ENCODE measurements at places on chromosomes 4 and X.

DNA sequence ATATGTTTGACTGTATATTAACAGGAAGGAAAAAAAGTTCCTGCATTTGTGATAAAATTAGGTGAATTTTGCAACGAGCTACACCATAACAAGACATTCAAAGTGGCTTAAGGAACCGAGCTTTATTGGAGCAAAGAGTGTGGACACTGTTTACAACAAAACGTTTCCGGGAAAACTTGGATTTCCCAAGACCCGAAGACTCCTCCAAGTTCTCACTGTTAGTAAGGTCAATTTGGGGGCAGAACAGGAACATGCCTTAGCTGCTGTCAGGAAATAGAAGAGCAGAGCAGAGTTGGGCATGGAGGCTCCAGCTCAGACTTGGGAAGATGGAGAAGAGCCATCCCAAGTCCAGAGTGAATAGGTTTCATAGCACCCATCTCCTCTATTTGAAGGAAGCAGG is 16.5 kb downstream of the ADH6 start:
- no peak overlapping the region for H3K27ac ChIP-seq
- H3K4me3 ChIP-seq, result no peak overlapping the region
- peaks cover 5% of the 10 kb centered on the region for H3K4me1 ChIP-seq
- H3K36me3 ChIP-seq, result no peaks in the 10 kb centered on the region

DNA sequence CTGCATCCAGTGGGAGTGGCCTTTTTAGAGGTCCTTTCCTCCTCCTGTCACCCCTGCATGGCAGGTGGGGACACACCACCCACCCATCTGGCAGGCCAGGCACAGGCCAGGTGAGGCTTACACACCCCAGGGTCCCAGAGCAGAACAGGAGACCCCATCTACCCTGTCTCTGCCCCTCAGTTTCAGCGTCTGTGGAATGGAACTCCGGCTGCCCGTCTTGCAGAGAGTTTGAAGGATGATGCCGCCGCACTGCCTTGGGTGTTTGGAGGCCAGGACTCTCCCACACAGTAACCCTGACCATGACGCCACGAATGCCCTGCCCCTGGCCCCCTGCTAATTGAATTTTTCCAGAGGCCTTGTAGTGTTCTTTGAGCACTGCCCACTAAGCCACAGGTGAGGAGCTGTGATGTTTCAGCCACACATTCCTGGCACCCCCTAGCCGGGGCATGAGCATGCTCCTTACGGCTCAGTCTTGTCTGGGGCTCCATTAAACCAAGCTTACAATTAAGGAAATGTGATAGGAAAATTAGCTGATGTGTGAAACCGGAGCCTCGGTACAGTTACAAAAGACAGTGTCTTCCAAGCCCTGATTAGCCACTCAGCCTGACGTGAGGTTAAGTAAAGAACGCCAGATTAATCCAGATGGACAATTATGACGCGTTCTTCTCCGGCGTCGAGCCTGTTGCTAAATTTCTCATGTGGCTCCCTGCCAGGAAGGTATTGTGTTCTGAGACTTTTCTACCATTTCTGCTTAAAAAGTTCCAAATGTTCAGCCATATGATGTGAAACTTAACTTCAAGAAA is 39.3 kb downstream of the HMX1 start:
- DNase-seq, result peak; percentile 9
- H3K27me3 ChIP-seq, result no peaks in the 10 kb centered on the region
- no peak overlapping the region for H3K27ac ChIP-seq
- no peaks in the 10 kb centered on the region for H3K36me3 ChIP-seq
- no peak overlapping the region for H3K4me3 ChIP-seq

- no peaks in the 10 kb centered on the region for H3K36me3 ChIP-seq
- no peak overlapping the region for H3K4me3 ChIP-seq
- no peaks in the 10 kb centered on the region for H3K4me1 ChIP-seq
These were observed 98.3 kb upstream of the GALNTL6 start for GRCh38 chr4:171714791-171715454.

- H3K36me3 ChIP-seq, result no peaks in the 10 kb centered on the region
- no peaks in the 10 kb centered on the region for H3K4me1 ChIP-seq
- no peak for DNase-seq
- H3K4me3 ChIP-seq, result no peak overlapping the region
- H3K27me3 ChIP-seq, result no peaks in the 10 kb centered on the region
These were observed 5.3 kb upstream of the IDS start for GRCh38 chrX:149510386-149510785.

DNA sequence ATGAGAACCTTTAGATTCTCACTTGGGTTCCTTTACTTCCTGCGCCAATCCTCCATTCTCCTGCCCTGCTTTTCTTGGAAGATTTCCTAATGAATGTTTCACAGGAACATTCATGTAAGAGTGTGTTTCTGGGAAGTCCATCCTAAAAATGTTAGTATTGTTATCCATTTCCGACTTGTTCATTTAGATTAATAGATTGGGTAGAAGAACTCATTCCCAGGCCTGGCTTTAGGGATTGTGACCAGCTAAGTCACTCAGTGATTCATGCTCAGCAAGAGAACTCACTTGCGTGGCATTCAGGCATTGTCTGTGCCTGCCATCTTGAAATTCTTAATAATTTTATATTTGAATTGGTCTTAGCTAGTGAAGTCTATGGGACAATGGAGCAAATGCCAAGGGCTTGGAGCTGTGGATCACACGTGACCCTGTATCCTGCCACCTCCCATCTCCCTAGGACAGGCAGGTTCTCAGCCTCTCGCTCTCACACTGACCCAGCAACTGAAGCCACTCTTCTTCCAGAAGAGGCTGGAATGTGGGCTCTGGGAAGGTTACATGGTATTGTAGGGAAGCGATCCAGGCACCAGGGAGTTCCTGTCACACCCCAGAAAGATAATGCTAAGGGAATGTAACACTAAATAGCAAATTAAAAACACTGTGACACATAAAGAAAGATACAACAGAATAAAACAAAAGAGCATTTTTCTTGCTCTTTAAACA is 562.1 kb downstream of the TMA16 start:
- peak; percentile 74 for DNase-seq
- H3K4me3 ChIP-seq, result no peak overlapping the region
- H3K36me3 ChIP-seq, result no peaks in the 10 kb centered on the region
- H3K27me3 ChIP-seq, result no peaks in the 10 kb centered on the region

DNA sequence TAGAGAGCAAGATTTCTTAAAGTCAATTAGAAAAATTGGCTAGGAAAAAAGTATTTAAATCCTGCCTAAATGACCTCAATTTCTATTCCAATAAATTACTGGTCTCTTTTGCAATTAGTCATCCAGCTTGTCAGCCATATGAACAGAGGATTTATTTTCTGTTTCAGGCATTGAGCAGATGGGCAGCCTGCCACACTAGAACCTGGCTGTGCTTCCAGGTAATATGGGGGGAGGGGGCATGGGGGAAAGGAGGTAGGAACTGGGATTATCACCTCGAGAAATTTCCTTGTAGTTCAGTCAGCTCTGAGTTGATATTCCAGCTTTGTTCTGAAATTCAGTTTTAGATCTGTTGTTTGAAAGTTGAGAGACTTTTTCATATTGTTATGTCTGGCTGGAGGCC is 206.3 kb upstream of the LCORL start:
- DNase-seq, result no peak
- H3K4me3 ChIP-seq, result no peak overlapping the region
- no peaks in the 10 kb centered on the region for H3K4me1 ChIP-seq
- no peaks in the 10 kb centered on the region for H3K27me3 ChIP-seq

GRCh38 chr4:174266416-174266815 is 17.1 kb downstream of the FBXO8 start:
- no peak overlapping the region for H3K27ac ChIP-seq
- no peaks in the 10 kb centered on the region for H3K4me1 ChIP-seq
- H3K36me3 ChIP-seq, result no peaks in the 10 kb centered on the region
- no peak for DNase-seq
- H3K27me3 ChIP-seq, result no peaks in the 10 kb centered on the region

GRCh38 chrX:6981718-6982406 is 165.7 kb upstream of the STS start:
- H3K4me3 ChIP-seq, result no peak overlapping the region
- DNase-seq, result no peak
- H3K27me3 ChIP-seq, result no peaks in the 10 kb centered on the region

- H3K27me3 ChIP-seq, result no peaks in the 10 kb centered on the region
- H3K27ac ChIP-seq, result no peak overlapping the region
- no peak overlapping the region for H3K4me3 ChIP-seq
- H3K4me1 ChIP-seq, result no peaks in the 10 kb centered on the region
- H3K36me3 ChIP-seq, result no peaks in the 10 kb centered on the region
- no peak for DNase-seq
These were observed 2366.3 kb downstream of the PCDH7 start for GRCh38 chr4:33086331-33086925.

GRCh38 chrX:24498975-24499374 is 33.9 kb downstream of the PDK3 start:
- no peak for DNase-seq
- H3K36me3 ChIP-seq, result no peaks in the 10 kb centered on the region
- H3K27me3 ChIP-seq, result no peaks in the 10 kb centered on the region
- no peak overlapping the region for H3K27ac ChIP-seq
- H3K4me1 ChIP-seq, result peaks cover 3% of the 10 kb centered on the region

DNA sequence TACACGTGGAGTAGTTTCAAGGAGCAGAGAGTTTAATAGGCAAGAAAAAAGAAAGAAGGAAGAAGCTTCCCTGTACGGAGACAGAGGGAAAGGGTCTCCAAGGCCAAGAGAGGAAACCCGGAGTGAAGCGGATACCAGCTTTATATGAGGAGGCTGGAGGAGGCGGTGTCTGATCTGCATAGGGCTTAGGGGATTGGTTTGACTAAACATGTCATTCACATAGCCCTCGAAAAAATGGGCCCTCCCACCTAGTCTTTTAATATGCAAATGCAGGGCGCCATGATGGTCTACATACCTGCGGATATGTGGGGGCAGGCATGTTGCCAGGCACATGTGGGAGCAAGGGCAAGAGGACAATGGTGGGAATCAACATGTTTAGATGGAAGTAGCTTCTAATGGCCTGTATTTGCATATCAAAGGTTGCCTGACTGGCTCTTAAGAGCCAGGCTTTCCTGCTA is 103.1 kb upstream of the UGT8 start:
- no peaks in the 10 kb centered on the region for H3K27me3 ChIP-seq
- peak; percentile 22 for DNase-seq
- no peak overlapping the region for H3K4me3 ChIP-seq

GRCh38 chr4:108881190-108881589 is 118.3 kb upstream of the ETNPPL start:
- no peaks in the 10 kb centered on the region for H3K27me3 ChIP-seq
- no peaks in the 10 kb centered on the region for H3K4me1 ChIP-seq
- H3K4me3 ChIP-seq, result no peak overlapping the region
- no peak for DNase-seq
- H3K27ac ChIP-seq, result no peak overlapping the region

DNA sequence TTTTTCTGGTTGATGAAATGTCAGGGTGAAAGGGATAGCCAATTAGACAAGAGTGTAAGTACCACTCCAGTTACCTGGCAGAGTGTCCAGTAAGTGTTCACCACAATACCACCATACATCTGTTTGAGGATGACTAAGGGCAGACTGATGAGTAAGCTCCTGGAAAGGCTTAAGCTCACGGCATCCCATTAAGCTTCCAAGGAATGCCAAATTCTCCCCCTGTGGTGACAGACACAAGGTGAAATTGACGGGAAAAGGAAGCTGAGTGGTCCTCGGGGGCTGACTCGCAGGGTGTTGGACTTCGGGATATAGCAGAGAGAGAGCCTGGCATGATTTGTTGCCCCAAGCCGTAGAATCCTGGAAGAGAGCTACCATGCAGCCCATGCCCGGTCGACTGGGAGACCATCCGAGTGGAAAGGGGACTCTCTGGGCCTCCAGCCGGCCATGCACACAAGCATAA is 7.6 kb upstream of the BST1 start:
- no peak overlapping the region for H3K4me3 ChIP-seq
- no peaks in the 10 kb centered on the region for H3K27me3 ChIP-seq

GRCh38 chrX:74519870-74520269 is 94.6 kb downstream of the RLIM start:
- DNase-seq, result no peak
- no peaks in the 10 kb centered on the region for H3K36me3 ChIP-seq
- no peaks in the 10 kb centered on the region for H3K4me1 ChIP-seq
- no peak overlapping the region for H3K4me3 ChIP-seq
- no peak overlapping the region for H3K27ac ChIP-seq
- H3K27me3 ChIP-seq, result no peaks in the 10 kb centered on the region

DNA sequence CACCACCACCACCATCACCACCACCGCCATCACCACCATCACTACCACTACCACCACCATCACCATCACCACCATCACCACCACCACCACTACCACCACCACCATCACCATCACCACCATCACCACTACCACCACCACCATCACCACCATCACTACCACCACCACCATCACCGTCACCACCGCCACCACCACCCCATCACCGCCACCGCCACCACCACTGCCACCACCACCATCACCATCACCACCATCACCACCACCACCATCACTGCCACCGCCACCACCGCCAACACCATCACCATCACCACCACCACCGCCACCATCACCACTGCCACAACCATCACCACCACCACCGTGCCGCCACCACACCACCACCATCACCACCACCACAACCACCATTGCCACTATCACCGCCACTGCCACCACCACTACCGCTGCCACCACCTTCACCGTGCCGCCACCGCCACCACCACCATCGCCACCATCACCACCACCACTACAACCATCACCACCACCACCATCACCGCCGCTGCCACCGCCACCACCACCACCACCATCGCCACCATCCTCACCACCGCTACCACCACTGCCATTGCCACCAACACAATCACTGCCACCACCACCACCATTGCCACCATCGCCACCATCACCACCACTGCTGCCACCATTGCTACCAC is 1511.3 kb upstream of the AGA start:
- H3K36me3 ChIP-seq, result no peaks in the 10 kb centered on the region
- no peaks in the 10 kb centered on the region for H3K27me3 ChIP-seq
- no peaks in the 10 kb centered on the region for H3K4me1 ChIP-seq

DNA sequence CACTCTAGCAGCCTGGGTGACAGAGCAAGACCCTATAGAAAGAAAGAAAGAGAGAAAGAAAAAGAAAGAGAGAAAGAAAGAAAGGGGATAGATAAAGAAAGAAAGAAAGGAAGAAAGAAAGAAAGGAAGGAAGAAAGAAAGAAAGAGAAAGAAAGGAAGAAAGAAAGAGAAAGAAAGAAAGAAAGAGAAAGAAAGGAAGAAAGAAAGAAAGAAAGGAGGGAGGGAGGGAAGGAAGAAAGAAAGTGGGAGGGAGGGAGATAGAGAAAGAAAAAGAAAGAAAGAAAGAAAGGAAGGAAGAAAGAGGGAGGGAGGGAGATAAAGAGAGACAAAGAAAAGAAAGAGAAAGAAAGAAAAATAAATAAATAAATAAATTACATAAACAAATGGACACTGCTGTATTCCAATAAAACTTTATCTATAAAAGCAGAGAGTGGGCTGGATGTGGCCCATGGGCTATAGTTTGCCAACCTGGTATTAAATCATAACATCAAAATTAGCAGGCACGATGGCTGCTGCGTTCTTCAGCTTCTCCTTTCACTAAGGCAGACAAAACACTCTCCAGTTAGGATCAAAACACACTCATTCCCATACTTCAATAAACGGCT is 165.0 kb downstream of the ZNF674 start:
- no peak for DNase-seq
- H3K4me3 ChIP-seq, result no peak overlapping the region
- H3K27me3 ChIP-seq, result no peaks in the 10 kb centered on the region
- no peaks in the 10 kb centered on the region for H3K4me1 ChIP-seq
- H3K36me3 ChIP-seq, result no peaks in the 10 kb centered on the region
